ENCODE measurements at places on chromosomes 6 and 20. TPM values are rescaled to one million over a fixed set of nuclear protein-coding genes. Genes with fewer than 3 reads are reported as not detected.

Gene GPR63
- under 0.01 TPM for total RNA-seq

DNA sequence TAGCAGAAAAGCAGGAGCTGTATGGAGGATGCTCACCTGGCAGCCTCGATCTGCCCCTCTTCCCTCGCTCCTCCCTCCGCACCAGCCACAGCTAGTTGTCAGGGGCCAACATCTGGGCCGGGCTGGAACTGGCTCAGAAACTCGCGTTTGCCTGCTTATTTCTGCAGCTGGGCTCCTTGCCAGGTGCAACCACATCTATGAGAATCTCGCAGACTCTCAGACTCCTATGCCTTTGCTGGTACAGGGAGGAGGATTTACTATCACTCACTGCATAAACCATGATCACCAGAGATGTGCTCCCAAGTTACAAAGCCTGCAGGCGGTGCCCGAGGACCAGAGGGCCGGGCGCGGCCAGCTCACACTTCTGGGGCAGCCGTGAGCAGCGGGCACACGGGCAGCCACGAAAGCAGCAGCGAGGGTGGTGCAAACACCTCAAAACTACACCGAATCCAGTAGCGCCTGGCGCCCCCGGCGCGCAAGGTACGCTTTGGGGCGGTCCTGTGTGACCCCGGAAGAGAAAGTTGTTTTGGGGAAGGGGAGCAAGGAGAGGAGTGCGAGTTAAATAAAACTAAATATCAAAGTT is 577 bp upstream of the LRRC1 start:
- peak; percentile 86 for DNase-seq

Gene WFDC12
- total RNA-seq = not detected

Gene YWHAB
- 92.7 TPM for total RNA-seq

Gene TFAP2A
- not detected for total RNA-seq

Gene IPCEF1
- 2.1 TPM for total RNA-seq

Measured in dermis microvascular lymphatic vessel endothelial cell (primary cell).